ENCODE measurements at places on chromosomes 1 and 21. TPM values are rescaled to one million over a fixed set of nuclear protein-coding genes. Genes with fewer than 3 reads are reported as not detected.

The KRTAP8-1 gene
- total RNA-seq, result not detected

The KCNJ9 gene
- not detected for total RNA-seq

The MLLT11 gene
- total RNA-seq, result 7.6 TPM

The OR2W3 gene
- total RNA-seq, result 0.45 TPM

The F13B gene
- total RNA-seq, result not detected
